ENCODE measurements at places on chromosomes 7 and 10.

DNA sequence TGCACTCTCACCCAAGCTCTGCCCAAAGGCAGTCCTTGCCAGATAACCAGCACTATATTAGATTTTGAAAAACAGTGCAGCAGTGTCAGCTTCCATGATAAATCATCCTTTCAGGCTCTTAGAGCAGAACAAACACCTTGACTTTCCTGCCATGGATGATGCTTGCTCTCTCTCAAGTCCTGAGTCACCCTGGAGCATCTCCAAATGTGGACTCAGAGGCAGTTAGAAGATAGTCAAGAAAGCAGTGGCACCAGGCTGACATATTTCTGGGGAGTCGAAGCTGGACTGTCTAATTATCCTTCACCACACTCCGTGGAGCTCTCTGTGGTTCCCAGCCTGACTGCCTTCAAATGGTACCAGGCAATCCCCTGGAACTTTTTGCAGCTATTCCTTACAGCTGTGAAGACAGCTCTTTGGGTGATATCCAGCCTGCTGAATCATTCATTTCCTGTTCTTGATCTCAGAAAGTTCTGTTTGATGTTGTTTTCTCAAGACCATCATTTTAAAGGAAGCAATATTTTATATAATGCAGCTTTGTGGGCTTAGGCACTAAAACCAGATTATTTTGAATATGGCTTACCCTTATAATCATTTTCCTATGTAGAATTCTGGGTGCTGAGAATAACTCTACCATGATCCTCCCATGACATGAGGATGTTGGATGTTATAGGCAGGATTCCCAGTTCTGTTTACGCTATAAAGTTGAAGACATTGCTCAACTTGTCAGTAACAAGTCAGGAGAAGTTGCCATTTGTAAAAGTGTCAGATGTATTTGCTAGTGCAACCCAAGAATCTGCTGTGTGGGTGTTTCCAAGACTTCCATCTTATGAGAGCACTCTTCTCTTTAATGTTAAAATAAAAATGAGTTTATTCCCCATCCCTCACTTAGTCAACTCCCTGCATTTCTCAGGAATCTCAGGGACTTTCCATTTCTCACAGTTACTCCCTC lies 233.8 kb downstream of the C7orf25 start:
- peak; percentile 91 for DNase-seq

- no peak for DNase-seq
Observed at GRCh38 chr10:77299320-77299719, 338.3 kb downstream of the KCNMA1 start.

GRCh38 chr10:112952282-112953173 lies 2.5 kb downstream of the TCF7L2 start:
- peak; percentile 52 for DNase-seq

DNA sequence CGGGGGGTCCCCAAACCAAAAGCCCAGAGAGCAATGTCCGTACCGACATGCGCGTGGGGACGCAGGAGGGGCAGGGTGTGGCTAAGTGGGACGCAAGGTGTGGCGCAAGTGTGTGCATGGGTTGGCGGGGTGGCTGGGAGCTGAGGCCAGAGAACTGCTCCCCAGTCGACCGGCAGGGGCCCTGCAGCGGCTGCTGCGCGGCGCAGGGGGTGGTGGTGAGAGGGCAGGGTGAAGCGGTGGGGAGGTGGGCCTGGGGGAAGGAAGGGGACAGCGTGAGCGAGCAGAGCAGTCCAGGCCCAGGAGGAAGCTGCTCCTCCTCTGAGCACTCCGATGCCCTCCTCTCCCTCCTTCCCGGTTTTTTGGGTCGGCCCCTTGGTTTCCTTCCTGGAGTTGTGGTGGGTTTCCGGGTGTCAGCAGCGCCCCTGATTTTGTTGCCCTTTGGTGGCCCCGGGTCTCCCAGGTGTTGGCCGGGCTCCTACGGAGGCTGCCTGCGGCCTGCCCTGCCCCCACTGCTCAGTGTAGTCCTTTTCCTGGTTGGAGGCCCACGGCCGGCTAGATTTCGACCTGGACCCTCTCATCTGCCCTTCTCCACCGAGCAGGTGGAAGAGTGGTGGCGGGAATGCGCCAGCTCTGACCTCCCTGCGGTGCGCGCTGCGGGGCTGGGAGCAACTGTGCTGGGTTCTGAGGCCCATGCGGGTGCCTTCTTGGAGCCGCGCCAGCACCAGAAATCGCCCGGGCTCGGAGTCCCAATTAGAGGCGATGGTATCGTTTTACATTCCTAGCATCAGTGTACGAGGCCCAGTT lies 40.5 kb upstream of the COMTD1 start:
- no peak for DNase-seq

GRCh38 chr7:43669286-43670081 lies 59.8 kb downstream of the COA1 start:
- no peak for DNase-seq

GRCh38 chr7:107994421-107995030 lies 8.4 kb downstream of the LAMB1 start:
- DNase-seq, result no peak

DNA sequence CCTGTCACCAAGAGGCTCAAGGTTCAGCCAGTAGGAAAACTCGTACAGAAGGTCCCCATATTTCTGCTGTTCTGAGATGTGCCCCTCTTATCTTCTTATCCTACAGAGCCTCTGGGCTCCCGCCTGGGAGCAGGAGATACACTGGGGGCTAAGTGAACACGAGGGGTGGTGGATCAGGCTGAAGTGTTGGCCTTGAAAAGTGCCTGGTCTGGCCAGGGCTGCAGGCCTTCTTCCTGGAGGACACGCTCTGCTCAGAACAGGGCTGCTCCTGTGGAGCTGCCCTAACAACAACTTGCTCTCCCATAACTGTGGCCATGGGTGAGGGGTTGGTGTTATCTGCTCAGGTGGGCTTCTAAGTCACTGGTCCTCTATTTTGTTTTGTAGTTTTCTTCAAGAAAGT lies 33.7 kb downstream of the C10orf120 start:
- DNase-seq, result no peak

- no peak for DNase-seq
Observed at GRCh38 chr7:122383934-122384333, 79.4 kb upstream of the FEZF1 start.

DNA sequence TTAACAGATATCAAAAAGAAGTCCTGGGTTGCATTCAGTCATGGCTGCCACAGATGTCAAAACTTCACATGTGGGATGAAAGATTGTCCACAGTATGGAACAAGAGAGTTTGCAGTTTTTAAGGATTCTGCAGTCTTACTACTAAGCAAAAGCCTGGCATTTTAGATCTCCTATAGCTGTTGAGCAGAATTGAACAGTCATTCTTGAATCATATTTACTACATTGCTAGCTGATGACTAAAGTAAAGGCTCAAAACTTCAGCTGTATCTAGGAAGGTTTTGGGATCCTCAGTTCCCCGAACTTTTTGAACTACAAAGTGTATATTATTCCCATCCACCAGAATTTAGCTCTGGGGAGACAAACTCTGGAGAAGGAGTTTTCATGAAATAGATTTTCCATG lies 31.0 kb downstream of the BET1 start:
- DNase-seq, result peak; percentile 17

DNA sequence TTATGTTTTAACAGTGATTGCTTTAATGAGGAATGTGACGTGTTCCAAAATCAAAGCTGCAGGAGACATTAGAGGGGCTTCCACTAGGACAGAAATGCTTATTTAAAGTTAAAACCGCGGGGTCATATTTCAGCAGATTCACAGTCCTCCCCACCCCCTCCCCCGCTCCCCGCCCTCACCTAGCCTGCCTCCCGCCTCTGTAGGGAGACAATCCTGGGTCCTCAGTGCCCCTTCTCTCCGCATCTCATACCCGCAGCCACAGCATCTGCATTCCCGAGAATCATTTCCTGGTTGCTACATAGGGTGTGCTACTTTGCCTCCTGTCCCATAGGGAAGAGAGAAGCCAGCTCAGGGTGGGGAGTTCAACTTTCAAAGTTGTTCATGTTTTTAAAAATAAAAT lies 3.1 kb upstream of the DRGX start:
- no peak for DNase-seq

DNA sequence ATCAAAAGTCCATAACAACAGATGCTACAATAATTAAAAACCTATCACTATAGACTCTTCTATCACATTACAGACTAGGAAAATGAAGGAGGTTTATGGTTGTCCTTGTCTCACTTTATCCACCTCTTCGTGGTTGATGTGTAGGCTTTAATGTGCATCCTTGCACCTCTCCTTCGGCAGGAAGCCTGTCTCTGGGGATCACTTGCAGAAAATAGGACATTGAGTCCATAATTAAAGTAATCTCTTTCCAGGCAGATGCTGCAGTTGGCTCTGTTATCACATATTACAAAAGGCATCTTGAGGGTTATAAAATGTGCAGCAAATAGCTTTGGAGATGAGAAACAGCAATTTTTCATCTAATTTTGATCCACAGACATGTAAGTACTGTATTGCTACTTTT lies 168.4 kb downstream of the RELN start:
- no peak for DNase-seq

DNA sequence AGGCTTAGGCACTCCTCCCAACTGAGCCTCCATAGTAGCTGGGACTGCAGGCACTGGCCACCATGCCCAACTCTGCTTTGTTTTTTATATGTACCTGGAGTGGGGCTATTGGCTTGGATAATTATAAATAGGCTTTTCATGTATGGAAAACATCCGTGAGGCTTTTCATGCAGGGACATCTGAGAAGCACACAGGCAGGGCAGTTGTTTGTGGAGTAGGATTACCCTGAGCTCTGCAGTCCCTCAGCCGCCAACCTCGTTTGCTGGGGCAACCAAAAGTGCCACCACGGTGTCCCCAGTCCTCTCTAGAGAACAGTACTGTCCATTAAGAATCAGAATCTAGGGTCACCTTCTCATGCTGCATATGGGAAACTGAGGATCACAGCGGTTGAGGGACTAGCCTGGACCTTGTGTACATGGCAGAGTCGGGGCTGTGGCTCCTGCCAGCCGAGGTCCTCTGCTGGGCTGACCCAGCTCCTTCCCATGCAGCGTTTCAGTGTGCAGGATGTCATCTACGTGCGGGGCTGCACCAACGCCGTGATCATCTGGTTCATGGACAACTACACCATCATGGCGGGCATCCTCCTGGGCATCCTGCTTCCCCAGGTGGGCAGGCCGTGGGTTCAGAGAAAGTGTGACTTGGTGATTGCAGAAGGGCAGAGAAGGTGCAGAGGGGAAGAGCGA lies 54.5 kb downstream of the TSPAN15 start:
- DNase-seq, result no peak

DNA sequence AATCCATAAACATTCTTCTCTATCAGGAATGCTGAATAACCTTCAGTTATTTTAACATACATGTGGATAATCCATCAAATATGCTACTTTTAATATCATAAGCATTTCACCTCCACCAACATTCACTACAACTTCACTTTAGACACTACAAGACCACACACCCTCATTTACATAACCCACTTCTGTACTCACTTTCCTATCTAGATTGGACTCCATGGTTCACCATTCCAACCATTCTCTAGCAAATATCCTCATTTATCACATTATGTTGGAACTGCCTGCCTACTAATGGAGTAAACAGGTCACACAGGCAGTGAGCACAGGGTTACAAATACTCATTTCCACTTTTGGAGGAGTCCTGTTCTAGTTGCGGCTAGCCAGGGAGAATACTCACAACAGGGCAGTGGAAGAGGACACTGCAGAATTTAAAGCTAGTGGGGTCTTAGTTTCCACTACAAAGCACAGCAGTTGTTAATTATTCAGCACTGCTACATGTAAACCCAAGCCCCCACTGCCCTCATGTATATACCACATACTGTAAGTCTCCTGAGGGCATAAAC lies 18.4 kb downstream of the SNX13 start:
- DNase-seq, result no peak

GRCh38 chr10:116771101-116771958 lies 29.0 kb upstream of the HSPA12A start:
- peak; percentile 92 for DNase-seq

DNA sequence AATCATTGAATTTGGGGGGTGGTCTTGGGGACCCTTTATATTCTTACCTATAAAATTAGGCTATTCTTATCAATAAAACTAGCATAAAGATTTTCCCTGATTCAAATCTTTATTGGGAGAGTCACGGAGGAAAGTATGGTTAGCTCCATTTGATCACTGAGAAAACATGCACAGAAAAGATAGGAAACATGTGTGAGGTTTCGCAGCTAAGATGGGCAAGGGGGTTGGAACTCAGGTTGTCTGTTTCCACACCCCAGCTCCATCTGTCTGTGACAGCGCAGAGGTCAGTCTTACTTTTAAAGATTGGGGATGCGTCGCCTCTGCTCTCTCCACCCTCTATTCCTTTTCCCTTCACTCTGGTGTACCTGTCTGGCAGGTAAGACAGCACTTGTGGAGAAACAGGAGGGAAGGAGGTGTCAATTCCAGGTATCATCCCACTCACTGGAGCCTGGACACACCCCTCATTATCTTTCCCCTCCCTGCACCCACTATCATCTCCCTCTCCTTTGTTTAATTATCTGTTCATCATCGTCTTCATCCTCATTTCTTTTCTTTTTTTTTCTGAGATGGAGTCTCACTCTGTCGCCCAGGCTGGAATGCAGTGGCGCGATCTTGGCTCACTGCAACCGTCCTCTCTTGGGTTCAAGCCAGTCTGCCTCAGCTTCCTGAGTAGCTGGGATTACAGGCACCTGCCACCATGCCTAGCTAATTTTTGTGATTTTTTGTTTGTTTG lies 2.4 kb upstream of the DENND10 start:
- no peak for DNase-seq

GRCh38 chr10:111087331-111087756 lies 10.5 kb downstream of the ADRA2A start:
- no peak for DNase-seq

DNA sequence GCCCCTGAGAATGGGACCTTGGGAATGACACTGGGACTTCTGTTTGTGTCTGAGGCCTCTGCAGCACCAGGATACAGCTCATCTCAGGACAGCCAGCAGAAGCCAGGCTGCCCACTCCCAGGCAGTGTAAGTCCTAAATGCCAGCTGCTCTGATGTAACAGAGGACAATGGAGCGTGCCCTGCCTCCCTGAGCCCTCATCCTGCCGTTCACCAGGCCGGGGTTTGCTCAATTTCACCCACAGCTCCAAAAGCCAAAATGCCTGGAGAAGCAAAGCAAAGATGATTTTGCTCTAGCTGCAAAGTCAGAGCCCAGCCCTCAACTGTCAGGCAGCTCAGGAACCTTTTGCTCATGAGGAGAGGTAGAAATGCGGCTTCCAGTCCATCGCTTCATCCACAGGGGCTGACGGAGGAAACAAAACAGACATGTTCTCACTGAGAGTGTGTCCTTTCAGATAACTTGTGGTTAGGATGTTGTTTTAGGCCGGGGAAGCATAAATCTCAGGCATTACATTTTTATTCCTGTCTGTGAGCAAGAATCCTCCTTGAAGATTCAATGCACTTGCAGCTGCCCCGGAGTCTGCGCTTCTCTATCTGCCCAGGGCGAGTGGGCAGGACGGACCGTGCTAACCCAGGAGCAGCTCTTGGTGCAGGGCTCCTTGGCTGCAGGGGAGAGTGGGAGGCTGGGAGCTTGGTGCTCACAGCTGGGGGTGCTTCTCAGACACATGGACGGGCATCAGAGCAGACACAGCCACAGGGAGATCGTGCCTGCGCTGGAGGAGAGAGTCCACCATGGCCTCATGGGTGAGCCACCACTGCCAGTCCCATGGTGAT lies 83.2 kb upstream of the CHST15 start:
- peak; percentile 75 for DNase-seq

DNA sequence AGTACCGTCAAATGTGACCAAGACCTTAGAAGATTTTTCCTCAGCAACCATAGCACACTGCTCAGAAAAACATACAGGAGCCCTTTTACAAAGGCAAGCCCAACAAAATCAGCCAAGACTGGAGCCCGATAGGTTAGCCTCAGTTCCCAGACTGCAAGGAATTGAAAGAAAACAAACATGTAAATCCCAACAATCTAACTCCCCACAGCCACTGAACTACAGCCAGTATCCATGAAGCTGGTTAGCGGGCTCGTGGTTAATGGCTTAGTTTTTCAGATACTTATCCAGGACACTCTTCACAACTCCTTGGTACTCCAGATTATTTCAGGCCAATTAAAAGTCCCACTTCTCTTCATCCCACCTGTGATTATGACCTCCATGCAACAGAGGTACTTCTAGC lies 201.6 kb downstream of the IPMK start:
- DNase-seq, result no peak

Data from fibroblast of skin of back (primary cell).